NB4 (cell line): ENCODE measurements at places on chromosomes 4 and X.
A peak's percentile ranks its signal among the peaks of the same experiment; 100 is the strongest.

GRCh38 chr4:20283039-20283438, 31.3 kb downstream of the SLIT2 start:
- no peak for DNase-seq

DNA sequence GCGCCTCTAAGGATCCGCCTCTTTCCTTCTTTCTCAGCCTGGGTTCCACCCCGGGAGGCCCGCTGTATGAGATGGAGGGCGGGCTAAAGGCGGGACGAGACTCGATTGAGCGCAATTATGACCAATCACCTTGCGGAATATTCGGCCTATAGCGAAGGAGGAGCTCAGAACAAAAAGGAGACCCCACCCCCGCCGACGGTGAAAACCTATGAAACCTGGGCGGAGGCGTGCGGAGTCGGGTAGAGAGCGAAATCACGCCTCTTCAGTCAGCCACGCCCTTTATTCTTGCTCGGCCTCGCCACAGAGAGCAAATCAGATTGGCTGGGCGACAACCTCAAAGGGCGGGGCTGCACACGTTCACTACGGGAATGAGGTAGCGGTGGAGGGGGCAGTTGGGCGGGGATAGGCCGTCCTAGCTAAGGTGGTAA, 615 bp upstream of the CDK16 start:
- peak; percentile 97 for DNase-seq

DNA sequence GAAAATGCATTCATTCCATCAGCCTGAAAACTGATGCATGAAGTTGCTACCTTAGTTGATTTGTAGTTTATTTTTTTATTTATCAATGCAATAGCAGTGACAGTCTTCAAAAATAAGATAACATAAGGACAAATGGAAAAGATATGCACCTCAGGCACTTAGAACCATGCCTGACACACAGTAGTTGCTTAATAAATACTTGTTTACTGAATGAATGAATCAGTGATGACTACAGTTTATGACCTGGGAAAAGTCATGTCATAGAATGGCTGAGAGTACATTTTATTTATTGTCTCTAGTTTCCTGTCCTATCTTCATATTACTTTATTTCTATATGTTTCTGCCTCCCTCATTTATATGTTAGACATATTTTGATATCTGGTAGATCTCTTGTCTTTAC, 171.8 kb downstream of the TLL1 start:
- no peak for DNase-seq

GRCh38 chr4:42781315-42781714, 111.2 kb upstream of the GRXCR1 start:
- peak; percentile 11 for DNase-seq

DNA sequence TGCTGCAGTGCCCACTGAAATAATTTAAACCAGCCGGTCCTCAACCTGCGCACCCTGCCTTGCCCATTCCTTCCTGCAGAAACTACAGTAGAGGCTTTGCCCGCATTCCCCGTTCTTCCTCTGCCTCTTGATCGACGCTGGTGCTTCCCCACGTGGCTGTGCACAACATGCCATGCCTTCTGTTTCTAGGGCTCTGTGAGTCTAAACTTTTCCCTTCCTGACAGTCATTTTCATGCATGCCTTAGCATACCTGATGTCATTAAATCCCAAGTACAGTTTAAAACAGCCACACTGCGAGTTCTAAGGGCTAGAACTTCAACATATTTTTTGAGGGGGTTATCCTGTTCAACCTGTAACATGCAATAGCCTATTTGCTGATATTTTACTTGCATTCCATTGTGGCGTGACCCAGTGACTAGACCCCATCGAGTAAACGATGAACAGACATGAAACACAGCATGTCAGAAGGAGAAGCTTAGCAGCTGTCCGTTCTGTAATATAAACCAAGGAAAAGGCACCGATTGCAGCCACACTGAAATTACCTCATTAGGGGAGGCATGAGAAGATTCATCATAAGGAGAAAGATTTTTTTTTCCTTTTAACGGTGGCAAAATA, 232.5 kb downstream of the ARHGAP10 start:
- no peak for DNase-seq

DNA sequence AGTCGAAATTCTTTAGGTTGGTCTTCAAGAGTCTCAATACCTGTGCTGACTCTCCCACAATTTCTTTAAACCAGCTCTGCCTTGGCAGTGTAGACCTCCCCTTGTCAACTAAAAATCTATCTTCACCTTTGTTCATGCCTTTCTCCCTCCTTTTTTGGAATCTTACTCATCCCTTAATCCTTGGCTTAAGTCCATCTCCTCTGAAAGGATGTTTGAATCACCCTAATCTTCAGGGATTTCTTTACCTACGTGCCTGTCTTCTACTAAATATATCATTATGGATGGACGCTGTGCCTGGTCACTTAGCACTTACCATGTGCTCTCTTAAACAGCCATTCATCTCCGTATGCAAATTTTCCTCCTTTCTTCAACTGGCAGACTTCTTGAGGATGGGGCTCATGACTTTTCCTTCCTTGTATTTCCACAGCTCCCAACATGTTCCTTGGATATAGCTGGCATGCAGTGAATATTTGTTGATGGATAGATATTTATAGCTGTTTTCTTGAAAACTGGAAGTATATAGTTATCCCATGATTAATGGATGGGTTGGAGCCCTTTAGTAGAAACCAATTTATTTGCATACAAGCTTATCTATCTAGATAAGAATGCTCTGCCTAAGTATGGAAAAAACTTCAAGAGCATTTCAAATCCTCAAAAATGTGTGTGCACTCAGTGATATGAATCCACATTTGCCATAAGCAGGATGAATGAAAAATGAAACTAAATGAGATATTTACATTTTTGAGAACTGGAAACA, 166.6 kb downstream of the SPRY1 start:
- DNase-seq: no peak

- DNase-seq: peak; percentile 15
Observed at GRCh38 chr4:99144070-99144469, at the start of gene ADH4. ADH4 (minus strand) TSS chr4:99144297; CDS start chr4:99144222, 75 bp downstream.

GRCh38 chr4:177728361-177729152, 286.3 kb upstream of the AGA start:
- DNase-seq: peak; percentile 5

GRCh38 chrX:19188566-19188965, 66.3 kb upstream of the ADGRG2 start:
- DNase-seq: no peak

- peak; percentile 79 for DNase-seq
Observed at GRCh38 chr4:17497890-17498523, 13.9 kb downstream of the QDPR start.

GRCh38 chr4:107094332-107094731, 58.2 kb upstream of the DKK2 start:
- peak; percentile 21 for DNase-seq

DNA sequence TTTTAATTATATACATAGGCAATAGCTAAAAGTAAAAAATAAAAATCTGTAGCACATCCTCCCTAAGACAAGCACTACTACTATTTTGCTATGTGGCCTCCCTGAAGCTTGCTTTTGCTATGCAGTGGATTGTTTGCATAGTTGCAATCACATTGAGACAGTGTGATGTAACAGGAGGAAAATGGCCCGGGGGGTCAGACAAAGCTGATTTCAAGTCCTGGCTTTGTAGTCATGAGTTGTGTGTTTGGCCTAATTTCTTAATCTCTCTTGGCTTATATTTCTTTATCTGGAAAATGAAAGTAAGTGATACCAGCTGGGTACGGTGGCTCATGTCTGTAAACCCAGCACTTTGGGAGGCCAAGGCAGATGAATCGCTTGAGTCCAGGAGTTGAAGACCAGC, 166.6 kb downstream of the LHFPL1 start:
- no peak for DNase-seq

DNA sequence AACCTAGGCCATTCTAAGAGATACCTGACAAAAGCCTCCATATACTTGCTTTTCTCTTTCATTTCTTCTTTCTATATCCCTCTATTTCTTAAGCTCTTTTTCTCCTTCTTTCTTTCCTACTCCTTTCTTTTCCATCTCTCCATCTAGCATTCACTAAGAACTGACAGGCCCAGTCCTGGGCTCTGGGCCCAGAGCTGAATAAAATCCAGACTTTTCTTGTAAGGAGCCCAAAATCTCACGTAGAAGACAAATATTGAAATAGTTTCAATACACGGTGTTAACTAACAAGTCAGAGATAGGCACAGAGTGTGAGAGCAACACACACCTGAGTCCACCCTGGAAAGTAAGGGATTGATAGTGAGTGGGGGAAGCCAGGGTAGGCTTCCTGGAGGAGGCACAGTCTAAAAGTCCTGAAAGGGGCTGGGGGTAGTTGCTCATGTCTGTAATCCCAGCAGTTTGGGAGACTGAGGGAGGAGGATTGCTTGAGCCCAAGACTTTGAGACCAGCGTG, 73.2 kb upstream of the EFNB1 start:
- DNase-seq: no peak

DNA sequence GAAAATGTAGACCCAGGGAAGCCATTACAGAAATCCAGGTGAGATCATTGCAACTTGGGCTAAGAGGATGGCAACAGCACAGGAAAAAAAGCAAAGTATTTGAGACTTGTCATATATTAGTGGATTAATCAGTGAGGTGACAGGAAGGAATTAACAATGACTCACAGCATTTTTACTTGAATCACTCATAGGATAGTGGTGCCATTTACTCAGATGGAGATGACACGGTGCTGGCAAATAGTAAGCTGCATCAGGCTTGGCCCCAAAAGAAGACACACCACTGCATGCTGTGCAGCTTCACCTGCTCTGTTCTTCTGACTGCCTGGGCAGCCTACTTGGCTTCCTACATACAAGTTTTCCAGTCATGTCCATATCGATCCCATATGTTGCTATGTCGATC, 144.8 kb downstream of the FRYL start:
- DNase-seq: peak; percentile 9

- DNase-seq: no peak
Observed at GRCh38 chr4:141853091-141853764, 216.8 kb downstream of the IL15 start.

DNA sequence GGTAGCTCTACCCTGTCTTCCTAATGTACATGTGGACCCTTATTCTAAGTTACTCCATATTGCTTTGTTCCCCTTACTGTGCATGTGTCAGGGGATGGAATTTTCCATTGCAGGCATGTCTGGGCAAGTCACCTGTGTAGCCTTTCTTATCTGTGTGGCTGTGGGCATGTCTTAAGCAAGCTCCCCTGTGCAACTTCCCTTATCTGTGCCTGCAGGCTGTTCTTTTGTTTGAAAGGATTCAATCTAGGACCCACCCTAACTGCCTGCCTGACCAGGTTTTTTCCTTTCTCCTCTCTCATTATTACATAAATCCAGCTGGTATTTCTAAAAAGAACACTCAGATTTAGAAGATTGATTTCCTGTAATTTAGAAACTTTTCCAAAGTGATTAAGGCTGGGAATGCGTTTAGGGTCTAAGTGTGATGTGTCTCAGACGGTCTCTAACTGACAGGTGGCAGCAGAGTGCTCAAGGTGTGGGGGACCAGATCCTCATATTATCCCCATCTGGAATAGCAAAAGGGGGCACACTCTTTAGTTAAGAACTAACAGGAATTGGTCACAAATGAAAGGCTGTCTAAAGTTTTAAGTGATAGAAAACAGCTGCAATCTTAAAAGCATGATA, 198.9 kb upstream of the PPP1R2C start:
- DNase-seq: peak; percentile 15

- DNase-seq: no peak
Observed at GRCh38 chrX:56107320-56107719, 124.8 kb upstream of the KLF8 start.

- DNase-seq: peak; percentile 67
Observed at GRCh38 chr4:118587116-118587831, 97.9 kb upstream of the METTL14 start.

- DNase-seq: no peak
Observed at GRCh38 chr4:43853565-43854264, 594.9 kb downstream of the KCTD8 start.

DNA sequence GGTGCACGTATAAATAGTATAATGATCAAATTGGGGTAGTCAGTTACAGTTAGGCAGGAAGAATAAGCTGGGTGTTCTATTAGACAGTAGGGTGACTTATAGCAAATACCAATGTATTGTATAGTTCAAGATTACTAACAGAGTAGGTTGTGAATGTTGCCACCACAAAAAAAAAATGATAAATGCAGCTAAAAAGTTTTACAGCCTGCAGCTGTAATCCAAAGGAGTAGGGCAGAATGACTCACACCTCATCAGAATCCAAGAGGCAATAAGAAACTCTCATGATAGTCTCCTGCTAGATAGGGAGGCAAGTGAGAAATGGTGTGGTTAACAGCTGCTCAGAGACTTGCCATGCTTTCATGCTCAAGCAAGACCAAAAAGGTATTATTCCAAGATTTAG, 19.6 kb upstream of the TCEAL4 start:
- DNase-seq: no peak

DNA sequence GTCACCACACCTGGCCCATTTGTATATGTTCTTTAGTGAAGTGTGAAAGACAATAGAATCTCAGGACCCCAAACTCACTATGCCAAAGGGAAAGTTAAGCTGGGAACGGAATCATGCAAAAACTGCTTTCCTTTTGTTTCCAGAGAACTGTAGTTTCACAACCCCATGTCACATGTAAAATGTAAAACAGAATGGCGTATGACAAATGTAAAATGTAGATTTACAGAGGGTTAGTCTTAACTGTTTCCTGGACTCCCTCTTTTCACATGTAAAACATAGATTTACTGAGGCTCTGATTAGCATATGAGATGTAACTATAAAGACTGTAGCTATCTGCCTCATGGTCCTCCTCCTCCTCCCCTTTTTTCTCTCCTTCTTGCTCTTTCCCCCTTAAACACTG, 66.3 kb downstream of the ABLIM2 start:
- DNase-seq: no peak

DNA sequence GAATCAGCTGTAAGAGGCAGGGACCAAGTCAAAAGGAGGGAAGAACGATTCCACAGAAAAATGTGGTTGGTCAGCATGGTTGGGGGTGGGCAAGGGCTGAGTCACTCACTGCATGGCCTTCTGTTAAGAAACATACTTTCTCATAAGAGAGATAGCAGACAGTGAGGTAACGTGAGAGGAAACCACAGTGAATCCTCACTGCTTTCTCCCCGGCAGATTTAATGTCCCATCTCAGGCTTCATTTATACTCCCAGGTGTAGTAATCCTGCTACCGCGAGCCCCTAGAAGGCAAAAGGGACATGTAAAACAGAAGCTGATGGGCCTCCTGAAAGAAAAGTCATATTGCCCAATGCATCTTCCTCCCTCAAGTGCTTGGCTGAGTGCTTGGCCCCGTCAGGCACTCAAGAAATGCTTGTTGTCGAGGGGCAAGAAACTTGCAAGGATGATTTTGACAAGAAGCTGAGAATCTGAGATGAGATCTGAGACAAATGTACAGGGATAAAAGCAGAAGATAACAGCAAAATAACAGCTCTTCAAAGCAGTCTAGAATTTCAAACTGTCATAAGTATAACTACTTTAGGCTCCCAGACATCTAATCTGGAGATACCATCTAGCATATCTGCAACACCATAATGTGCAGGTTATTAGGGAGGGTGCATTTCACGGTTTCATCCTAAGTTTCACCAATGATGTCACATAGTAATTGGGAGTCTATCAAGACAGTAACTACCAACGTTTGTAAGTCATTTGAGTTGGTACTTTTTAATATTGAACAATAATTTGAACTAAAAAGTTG, 40.2 kb downstream of the SH3KBP1 start:
- peak; percentile 87 for DNase-seq

GRCh38 chrX:37986893-37987292, 19.5 kb upstream of the SYTL5 start:
- no peak for DNase-seq

GRCh38 chr4:48602763-48603162, 112.7 kb downstream of the ZAR1 start:
- DNase-seq: no peak
